ENCODE measurements at places on chromosomes 7 and 10.

- no peak for DNase-seq
These were observed 166.8 kb downstream of the CCDC3 start for GRCh38 chr10:12834721-12835120.

GRCh38 chr7:55513868-55514267 lies 58.4 kb downstream of the VOPP1 start:
- no peak for DNase-seq

GRCh38 chr10:104142081-104142480 lies 20.1 kb downstream of the SFR1 start:
- DNase-seq = no peak

- no peak for DNase-seq
These were observed 2.7 kb downstream of the MUC3A start for GRCh38 chr7:100951888-100952560.

GRCh38 chr10:124288486-124288885 lies 130.2 kb downstream of the OAT start:
- no peak for DNase-seq

- DNase-seq = no peak
These were observed 451.9 kb downstream of the DPP6 start for GRCh38 chr7:154503962-154504550.

DNA sequence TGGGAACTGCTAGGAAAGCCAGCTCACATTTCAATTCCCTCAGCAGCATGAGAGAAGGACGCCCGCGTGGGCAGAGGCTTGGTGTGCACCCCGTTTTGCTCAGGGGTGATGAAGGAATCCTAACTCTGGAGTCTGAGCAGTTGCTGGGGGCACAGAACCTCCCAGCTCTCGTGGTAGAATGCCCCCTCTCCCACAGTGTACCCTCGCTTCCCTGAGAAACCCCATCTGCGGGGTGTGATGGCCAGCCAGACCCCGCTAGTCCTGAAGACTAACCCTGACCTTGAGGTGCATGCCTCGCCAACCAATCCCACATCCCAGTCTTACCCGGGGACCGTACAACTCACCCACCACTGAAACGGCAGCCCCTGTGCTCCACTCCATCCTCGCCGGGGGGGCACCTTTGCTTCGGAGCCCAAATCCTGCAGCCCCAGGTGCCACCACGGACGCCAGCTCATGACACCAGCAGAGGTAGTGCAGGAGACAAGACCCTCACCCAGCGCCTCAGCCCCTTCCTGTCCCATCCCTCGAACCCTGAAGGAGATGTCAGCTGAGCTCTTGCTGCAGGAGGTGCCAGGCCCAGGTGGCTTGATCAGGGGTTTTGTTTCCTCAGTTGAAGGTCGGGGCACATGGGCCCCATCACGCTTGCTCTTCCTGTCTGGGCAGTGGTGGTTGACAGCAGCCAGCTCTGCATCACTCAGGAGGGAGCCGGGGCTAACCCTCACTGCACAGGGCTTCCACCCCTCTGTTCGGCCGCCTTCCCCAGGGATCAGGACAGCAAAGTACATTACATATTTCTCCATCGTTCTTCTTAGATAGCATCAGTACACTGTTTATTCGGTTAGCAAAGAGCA lies 236.5 kb downstream of the MGMT start:
- no peak for DNase-seq

GRCh38 chr10:43231523-43232078 lies 35.3 kb downstream of the RASGEF1A start:
- DNase-seq = no peak

- no peak for DNase-seq
These were observed 118.5 kb downstream of the GLRX3 start for GRCh38 chr10:130254662-130255061.

DNA sequence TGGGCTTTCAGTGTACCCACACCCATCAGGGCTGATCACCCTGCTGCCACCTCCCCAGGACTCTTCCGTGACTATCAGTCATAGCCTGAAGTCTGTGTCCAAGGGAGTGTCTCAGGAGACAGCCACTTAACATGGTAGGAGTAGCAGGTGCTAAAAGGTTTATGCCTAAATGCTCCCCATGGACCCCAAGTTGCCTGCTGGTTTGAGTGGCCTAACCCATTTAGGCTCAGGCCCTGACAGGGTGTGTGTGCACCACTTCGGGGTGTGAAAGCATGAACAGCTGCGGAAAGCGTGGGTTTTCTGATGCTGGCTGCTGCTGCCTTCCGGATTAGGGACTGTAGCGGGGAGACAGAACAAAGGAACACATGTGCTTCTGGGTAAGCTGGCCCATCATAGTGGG lies 93.2 kb upstream of the SAMD8 start:
- DNase-seq = no peak

- DNase-seq = no peak
These were observed 22.4 kb downstream of the ZNF33A start for GRCh38 chr10:38032886-38033285.

GRCh38 chr10:97079448-97079847 lies 106.3 kb downstream of the SLIT1 start:
- DNase-seq = no peak

GRCh38 chr7:26760501-26760900 lies 103.9 kb downstream of the SKAP2 start:
- DNase-seq = no peak

DNA sequence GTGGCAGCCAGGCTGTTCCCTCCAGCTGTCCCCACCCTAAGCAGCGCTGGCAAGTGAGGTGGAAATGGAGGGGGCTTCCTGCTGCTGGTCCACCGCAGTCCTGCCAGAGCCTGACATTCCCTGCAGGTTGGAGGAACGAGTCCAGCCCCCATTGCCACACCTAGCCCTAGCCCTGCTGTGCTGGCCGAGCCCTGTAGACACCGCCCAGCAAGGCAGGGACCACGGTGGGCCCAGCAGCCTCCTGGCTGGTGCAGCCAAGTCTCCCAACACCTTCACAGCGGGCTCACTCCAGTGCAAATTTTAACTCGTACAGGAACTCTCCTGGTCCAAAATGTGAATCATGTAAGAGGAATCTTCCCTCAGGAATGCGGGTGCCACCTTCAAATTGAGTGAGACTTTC lies 116.3 kb downstream of the PAXIP1 start:
- no peak for DNase-seq

DNA sequence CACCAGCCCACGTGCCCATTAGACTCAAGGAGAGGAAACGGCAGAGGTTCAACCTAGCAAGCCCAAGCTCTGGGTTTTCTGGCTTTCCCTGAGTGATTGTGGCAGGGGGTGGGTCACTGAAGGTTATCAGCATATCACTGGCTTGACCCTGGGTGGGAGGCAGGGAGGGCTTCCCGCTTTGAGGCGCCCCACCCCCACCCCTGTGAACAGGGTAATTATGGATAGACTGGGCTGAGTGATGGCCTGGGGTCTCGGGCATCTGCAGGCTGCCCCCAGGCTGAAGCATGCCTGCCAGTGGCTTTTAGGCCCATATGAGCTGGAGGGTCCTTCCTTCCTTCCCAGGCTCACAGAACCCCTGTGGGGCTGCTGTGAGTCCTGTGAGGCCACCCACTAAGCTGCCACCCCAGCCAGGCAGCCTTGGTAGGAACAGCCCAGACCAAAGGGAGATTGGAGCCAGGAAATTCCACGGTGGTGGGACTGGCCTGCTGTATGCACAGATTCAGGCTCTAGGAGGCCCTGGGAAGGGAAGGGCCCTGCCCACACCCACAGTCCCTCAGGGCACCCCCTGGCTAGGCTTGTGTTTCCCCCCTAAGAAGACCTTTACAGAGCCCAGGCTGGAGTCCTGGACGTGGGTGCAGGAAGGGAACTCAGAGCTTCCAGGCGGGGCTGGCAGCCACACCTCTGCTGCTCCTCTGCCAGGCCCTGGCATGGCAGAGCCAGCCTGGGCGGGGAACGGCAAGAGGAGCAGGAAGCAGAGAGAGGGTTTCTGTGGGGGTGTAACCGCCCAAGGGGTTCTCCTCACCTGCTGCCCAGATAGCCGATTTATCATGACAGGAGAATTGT lies 33.1 kb downstream of the GPRIN2 start:
- no peak for DNase-seq

DNA sequence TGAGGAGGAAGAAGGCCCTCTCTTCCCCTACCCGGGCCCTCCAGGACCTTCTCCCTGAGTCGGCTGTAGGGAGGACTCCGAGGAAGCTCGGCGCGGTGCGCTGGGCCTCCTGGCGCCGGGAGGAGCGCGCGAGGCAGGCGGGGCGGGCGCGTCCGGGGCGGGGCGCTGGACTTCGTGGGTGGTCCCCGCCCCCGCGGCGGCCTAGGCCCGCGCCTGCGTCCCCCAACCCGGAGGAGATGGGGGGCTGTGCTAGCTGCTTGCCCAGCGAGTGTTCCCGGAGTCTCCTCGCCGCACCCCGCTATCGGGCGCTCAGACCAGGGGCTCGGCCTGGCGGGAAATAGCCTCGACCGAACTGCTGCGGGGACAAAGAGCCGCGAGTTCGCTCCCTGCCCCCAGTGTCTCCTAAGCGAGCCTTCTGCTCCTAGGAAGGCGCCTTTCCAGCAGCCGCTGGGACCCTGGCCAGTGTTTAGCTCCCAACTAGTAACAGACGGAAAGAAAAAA lies 19.2 kb upstream of the SMO start:
- DNase-seq = peak; percentile 9

DNA sequence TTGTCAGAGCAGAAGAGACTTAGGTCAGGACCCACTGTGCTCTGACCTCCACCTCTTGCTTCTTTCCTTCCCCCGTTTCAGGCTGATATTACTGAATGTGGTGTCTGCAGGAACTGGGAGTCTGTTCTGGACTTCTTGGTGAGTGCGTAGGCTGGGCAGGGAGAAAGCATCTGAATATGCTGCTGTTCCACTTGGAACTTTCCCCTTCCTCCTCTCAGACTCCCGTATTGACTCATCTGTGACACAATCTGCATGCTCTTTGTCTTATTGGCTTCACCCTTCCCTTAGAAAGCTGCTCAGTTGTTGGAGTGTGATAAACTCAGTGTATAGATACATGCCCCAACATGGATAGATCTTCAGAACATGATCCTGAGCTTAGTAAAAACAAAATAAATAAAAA lies 137.6 kb upstream of the HABP2 start:
- no peak for DNase-seq

DNA sequence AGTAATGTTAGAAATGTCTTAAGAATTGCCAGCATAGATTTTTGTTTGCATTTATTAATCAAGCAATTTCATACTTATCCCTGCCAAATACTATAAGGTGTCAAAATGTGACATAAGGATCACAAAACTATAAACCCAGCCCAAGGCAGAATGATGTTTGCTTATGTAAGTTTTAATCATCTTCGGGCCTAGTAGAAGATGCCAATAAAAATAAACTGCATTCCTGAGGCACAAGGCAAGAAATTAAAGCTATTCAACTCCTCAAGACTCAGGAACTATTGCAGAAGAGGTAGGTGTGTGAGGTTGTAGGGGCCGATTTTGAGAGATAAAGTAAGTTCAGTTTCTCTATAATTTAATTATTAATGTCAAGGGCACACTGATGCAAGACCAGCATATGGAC lies 189.4 kb upstream of the AHR start:
- no peak for DNase-seq

DNA sequence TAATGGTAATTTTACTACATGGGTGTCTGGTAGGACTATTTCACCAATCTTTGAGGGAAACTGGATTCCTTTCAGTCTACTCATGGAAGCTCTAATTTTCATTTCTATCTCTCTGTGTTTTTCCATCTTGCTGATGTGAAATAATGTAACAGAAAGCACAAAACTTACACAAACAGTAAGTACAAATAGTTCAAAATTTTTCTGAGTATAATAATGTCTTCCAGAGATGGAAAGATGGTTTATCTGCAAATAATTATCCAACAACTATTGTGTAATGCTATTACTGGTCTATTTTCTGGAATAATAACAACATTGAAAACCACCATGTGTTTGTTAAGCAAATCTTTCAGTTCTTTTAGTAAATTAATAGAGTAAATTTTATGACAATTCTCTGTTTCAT lies 565.8 kb upstream of the MGMT start:
- no peak for DNase-seq

DNA sequence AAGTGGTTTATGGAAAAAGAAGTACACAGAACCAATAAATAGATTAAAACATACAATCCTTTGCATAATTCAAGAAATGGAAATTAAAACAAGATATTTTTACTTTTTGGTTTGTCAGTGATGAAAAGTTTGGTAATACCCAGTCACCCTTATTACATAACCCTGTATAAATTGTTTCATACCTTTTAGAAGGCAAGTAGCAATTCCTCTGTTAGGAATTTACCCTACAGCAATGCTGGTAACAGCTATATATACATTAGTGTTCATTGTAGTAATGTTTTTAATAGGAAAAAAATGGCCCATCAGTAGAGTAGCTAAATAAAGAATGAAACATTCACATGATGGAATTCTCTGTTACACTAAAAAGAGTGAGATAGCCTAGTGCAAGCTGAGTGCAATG lies 42.7 kb downstream of the PTPN12 start:
- no peak for DNase-seq

DNA sequence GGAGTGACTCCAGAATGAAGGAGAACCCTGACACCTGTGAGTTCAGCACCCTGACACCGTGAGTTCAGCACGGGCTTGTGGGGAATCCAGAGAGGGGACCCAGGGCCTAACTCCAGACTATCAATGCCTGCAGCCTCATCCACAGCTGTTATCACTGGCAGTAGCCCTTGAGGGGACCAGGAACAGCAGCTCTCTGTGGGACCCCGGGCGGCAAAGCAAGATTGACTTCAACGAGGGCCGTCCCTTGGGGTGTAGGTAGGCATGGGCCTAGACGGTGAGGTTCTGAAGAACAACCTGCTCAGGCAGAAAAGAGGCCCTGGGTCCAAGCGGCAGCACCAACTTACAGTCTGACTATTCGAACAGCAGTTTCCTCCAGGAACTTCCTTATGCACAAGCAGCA lies 8.9 kb downstream of the GRID1 start:
- no peak for DNase-seq

DNA sequence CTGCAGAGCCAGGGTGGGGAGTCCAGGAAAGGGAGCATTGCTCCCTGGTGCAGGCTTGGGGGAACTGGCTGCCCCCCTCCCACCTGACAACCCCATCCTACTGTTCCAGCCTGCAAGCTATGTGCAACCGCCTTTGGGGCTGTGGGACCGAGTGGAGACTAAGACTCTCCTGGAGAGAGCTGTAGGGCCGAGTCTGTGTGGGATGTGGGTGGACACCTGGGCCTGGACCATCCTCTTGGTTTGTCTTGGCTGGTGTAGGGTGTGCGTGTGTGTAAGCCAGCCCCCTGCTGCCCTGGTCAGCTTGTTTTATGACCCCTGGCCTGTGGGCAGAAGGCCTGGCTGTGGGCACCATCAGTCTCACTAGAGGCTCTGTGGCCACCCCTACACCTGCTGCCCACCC lies 1.6 kb upstream of the RAMP3 start:
- DNase-seq = no peak

- DNase-seq = no peak
These were observed 69.2 kb downstream of the ARMC3 start for GRCh38 chr10:22997096-22997495.

- no peak for DNase-seq
These were observed 187.6 kb downstream of the PFKFB3 start for GRCh38 chr10:6390213-6390845.

- no peak for DNase-seq
These were observed 95.7 kb upstream of the SVIL start for GRCh38 chr10:29730458-29730857.

DNA sequence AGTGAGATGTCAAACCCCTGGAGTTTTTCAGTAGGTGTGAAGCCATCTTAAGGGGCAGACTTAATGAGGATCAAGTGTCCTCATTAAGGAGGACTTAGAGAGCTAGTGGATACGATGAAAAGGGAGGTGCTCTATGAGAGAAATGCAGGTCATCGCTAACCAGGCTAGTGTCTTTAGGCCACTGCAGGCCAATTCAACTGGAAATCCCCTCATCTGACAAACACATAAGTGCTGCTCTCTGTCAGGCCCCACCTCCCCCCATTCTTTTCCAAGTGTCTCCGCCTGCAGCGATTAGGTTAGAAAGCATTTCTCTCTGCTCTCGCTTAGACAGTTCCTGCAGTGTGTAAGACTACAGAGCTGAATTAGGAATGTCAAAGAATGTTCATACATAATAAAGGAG lies 33.7 kb downstream of the RBM28 start:
- no peak for DNase-seq
